ENCODE measurements at places on chromosomes 11 and 22.

DNA sequence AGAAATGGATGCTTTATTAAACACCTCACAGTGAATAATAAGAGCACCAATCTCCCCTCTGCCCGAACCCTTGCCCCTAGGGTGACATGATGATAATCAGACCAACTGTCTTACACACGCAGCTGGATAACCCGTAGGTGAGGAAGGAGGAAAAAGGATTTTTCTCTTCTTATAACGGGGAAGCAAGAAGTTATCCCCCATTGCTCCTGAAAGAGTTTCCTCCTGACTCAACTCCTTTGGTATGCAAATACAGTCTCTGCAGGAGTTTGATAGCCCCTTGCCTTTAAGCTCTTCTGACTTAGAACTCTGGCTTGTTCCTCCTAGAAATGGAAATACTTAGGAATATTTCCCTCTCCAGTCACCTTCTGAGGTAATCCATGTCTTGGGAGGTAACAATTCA is 455.8 kb downstream of the TMEM135 start:
- H3K36me3 ChIP-seq, result no peaks in the 10 kb centered on the region
- no peaks in the 10 kb centered on the region for H3K27me3 ChIP-seq
- no peaks in the 10 kb centered on the region for H3K4me1 ChIP-seq

DNA sequence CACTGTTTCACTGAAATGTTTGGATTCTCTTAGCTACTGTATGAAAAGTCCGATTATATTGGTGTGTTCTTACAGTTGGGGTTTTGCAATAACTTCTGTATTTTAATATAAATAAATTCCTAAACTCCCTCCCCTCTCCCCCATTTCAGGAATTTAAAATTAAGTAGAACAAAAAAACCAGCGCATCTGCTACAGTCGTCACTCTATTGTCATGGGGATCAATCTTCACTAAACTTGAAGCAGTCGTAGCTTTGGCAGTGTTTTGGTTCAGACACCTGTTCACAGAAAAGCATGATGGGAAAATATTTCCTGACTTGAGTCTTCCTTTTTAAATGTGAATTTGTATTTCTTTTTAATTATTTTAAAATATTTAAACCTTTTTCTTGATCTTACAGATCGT is 9.4 kb downstream of the PIWIL3 start:
- DNase-seq, result no peak
- H3K36me3 ChIP-seq, result no peaks in the 10 kb centered on the region
- H3K27me3 ChIP-seq, result peaks cover 28% of the 10 kb centered on the region
- no peaks in the 10 kb centered on the region for H3K4me1 ChIP-seq
- H3K4me3 ChIP-seq, result no peak overlapping the region
- H3K27ac ChIP-seq, result no peak overlapping the region

DNA sequence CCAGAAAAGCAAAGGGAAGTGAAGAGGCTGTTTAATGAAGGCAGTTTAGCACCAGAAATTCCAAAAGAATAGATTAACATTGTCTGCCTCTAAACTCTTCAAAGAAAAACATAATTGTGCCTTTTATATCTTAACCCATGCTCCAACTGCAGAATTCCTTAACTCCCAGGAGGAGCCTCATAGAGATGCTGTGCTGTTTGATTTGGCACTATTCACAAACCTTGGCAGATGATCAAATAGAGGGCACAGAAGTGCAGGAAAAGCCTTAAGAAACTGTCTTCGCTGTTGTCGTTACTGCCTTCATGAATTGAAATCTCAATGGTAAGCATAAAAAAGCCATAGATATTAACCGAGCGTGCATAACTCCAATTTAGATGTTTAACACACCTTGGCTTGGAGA is 124.1 kb upstream of the MPPED2 start:
- H3K27me3 ChIP-seq, result no peaks in the 10 kb centered on the region
- no peak overlapping the region for H3K4me3 ChIP-seq
- H3K36me3 ChIP-seq, result no peaks in the 10 kb centered on the region

DNA sequence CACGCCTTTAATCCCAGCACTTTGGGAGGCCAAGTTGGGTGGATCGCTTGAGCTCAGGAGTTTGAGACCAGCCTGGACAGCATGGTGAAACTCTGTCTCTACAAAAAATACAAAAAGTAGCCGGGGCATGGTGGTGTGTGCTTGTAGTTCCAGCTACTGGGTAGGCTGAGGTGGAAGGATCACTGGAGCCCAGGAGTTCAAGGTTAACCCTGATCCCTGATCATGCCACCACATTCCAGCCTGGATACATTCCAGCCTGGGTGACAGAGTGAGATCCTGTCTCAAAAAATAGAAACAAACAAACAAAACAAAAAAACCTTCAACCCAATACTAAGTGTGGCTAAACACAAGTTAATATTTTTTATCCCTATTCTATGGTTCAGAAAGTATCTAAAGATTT is 66.4 kb upstream of the CLNS1A start:
- no peak overlapping the region for H3K27ac ChIP-seq
- no peak for DNase-seq
- H3K27me3 ChIP-seq, result no peaks in the 10 kb centered on the region
- H3K36me3 ChIP-seq, result peaks cover 10% of the 10 kb centered on the region
- H3K4me1 ChIP-seq, result no peaks in the 10 kb centered on the region

DNA sequence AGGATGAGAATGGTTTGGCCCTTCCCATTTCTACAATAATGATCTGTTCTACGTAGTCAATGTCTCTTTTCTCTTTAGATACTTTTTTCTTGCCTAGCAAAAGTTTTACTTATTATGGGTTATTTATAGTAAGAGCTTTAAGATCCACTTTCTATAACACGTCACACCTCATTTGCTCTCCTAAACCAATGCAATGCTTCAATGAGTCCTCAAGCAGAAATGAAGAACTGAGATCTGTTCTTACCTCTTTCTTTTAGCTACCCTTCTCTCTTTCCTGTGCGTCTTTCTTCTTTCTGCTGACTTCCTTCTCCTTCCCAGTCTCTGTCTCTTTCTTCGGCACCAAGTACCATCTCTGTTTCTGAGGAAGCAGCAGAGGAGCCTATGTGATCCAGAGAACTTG is 61.8 kb downstream of the SNX19 start:
- no peak overlapping the region for H3K4me3 ChIP-seq
- H3K27me3 ChIP-seq, result no peaks in the 10 kb centered on the region
- no peak overlapping the region for H3K27ac ChIP-seq
- no peak for DNase-seq

DNA sequence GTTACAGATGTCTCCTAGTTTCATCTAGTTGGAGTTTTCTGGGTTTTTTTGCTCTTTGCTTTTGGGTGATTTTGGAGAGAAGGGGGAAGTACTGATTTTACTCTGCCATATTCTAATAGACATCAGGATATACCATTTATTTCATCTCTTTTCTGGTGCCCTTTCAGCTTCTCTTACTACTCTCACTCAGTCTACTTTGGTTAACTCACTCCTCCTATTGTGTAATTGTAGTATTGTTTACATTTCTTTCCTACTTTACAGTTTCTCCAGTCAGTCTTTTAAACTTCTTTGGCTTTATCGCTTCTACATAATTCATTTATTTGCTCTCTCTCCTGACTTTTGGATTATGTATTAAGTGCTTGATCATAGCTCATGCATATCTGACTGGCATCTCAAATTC is 6.5 kb downstream of the ANKRD42 start:
- peaks cover 14% of the 10 kb centered on the region for H3K4me1 ChIP-seq
- no peak overlapping the region for H3K4me3 ChIP-seq
- H3K27me3 ChIP-seq, result no peaks in the 10 kb centered on the region
- no peak overlapping the region for H3K27ac ChIP-seq
- DNase-seq, result no peak

- H3K36me3 ChIP-seq, result no peaks in the 10 kb centered on the region
- peak overlapping the region; percentile 38 for H3K27ac ChIP-seq
- H3K27me3 ChIP-seq, result no peaks in the 10 kb centered on the region
- no peak overlapping the region for H3K4me3 ChIP-seq
These were observed 44.8 kb downstream of the GAS2 start for GRCh38 chr11:22711071-22711770.

GRCh38 chr11:67308031-67308866 is 4.9 kb downstream of the SSH3 start:
- no peak overlapping the region for H3K4me3 ChIP-seq
- H3K27ac ChIP-seq, result no peak overlapping the region
- peak; percentile 60 for DNase-seq
- H3K4me1 ChIP-seq, result peaks cover 50% of the 10 kb centered on the region
- H3K27me3 ChIP-seq, result no peaks in the 10 kb centered on the region

GRCh38 chr11:119901657-119902577 is 172.9 kb upstream of the NECTIN1 start:
- no peak overlapping the region for H3K27ac ChIP-seq
- H3K27me3 ChIP-seq, result peaks cover 4% of the 10 kb centered on the region
- no peaks in the 10 kb centered on the region for H3K4me1 ChIP-seq
- H3K36me3 ChIP-seq, result no peaks in the 10 kb centered on the region
- H3K4me3 ChIP-seq, result no peak overlapping the region
